NK-92 treated with Interleukin-12 subunit alpha and Interleukin-12 subunit beta, amount 100 ng/mL, for 24 hours (cell line): ENCODE measurements at places on chromosomes 6 and 20.

DNA sequence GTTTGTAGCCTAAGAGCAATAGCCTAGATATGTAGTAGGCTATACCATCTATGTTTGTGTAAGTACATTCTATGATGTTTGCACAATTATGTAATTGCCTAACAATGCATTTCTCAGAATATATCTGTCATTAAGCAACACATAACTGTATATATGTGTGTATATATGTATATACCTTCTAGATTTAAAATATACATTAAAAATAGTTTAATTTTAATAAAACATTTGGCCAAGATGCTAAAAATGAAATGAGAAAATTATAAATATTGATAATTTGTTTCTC is 20.6 kb downstream of the SESN1 start:
- DNase-seq, result no peak

DNA sequence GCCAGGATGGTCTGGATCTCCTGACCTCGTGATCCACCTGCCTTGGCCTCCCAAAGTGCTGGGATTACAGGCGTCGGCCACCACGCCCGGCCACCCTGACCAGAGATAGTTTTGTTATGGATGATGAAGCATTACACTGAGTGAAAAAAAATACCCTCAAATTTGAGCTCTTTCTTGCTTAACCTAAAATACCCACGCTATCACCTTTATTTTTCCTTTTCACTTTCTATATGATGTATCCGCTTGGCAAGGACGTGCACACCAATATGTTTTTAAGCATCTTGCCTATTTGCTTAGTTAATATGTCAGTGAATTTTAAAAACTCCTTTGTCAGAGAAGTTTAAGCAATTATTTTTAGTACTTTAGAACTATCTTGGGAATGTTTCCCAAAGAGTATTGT is 150.4 kb downstream of the INSM1 start:
- no peak for DNase-seq

DNA sequence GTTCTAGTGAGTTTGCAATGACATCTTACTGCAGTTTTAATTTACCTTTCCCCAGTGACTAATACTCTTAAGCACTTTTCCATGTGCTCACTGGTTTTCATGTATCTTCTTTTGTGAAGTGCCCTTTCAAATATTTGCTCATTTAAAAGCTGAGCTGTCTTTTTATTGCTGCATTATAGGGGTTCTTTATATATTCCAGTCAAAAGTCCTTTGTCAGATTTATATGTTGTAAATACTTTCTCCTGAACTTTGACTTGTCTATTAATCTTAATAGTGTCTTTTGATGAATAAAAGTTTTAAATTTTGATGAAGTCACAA is 50.2 kb upstream of the ELOVL5 start:
- DNase-seq, result no peak

DNA sequence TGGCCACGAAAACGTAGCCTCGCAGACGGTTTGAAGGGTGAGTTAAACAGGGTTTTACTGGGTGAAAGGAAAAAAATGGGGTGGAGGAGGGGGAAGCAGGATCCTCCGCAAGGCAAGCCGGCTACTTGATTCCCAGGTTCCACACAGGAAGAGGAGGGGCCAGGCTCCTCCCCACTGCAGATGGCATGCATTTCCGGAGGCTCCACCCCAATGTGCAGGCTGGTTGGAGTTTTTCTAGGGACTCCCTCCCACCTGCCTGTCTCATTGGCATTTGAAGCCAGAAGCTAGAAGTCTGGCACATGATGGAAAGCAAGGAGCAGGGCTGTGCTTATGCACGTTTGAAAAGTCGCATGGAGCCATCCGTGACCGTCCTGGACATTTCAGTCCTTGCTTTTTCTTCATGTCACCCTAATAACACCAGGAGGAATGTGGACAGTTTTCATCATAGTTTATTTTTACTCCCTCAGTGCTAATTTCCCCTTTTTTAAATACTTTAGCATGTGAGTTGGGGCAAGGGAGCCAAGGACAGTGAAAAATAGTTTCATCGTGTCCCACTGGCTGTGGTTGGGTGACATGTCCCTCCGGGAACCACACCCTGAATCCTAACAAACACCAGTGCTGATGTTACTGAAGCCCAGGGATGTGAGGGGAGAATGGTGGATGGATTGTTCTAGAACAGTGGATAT is 100.1 kb upstream of the INSM1 start:
- no peak for DNase-seq

GRCh38 chr6:37209461-37210205 is 39.7 kb downstream of the PIM1 start:
- DNase-seq, result no peak

DNA sequence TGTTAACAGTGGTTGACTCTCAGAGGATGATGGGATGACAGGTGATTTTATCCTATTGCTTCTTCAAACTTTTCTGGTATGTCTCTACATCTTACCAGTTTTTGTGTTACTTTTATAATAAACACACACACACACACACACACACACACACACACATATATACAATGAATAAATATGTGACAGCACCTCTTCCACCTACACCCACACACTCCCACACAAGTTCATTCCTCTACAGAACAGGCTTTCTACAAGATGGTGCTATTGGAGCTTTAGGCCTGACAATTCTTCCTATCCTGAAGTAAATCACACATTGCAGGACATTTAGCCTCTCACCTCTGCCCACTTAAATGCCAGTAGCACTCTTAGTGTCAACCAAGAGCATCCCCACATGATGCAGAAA is 46.7 kb upstream of the STK35 start:
- no peak for DNase-seq

DNA sequence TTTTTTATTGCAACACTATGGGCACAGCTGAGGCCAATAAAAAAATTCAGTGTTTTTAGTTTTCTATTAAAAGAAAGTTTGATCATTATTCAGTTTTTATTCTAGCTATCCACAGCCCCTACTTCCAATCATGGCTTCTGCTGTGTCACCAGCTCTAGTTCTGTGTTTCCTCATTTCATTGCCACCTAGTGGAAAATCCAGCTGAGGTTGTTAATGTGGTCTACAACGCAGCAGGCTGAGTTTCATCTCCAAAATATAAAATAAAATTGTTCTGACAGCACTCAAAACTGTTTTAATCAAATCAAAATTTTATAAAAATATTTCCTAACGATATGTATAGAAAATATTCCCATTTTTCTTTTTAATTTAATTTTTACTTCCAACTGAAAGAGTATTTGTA is 13.6 kb downstream of the COL9A1 start:
- DNase-seq, result no peak

DNA sequence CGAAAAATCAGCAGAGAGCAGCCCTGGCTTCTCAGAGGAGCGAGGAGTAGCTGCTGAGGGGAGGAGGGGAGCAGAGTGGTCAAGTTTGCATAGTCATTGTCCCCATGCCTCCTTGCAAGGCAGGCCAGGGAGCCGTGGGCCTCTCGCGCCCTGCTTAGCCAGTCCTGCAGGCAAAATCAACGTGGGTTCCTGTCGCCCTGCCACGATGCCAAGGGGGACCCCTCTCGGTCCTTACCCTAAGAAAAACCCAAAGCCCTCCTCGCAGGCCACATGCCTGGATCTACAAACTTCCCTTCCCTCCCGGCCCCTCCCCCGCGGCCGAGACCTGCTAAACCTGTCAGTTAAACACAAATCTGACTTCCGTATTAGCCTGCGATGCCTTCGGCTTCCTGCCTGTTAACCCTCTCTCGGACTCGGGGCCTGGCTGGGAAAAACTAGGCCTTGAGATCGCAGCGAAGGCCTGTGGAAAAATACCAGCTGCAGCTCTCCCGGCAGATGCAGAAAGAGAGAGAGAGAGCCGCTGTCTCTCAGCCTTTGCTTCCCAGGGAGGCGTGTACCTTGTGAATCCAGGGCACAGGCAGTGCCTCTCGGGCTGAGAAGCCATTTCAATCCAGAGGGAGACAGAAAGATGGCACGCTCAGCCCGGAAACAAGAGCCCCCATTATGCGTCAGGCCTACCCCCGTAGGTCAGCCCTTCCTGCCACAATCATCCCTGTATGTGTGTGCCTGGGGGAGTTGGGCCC is 968 bp upstream of the ZMYND8 start:
- DNase-seq, result no peak

DNA sequence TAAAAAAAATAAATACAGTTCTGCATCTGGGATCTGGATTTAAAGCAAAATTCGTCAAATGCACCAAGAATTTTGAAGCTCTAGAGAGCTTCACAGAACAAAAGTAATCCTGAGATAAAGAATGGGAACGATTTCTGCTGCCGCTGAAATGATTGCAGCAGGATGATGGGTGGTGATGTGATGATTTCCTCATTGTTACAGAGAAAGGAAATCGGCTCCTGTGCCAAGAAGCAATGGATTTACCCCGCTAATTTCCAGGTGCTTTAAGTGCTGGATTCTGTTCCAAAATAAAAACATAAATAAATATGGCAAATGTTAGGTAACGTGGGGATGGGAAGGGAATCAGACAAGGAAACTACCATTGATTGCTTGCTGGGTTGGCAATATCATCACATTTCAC is 1067.9 kb upstream of the MAP3K7 start:
- no peak for DNase-seq

GRCh38 chr6:90076511-90077415 is 182.5 kb downstream of the GJA10 start:
- no peak for DNase-seq

GRCh38 chr6:52922161-52922560 is 12.7 kb upstream of the GSTA3 start:
- no peak for DNase-seq

DNA sequence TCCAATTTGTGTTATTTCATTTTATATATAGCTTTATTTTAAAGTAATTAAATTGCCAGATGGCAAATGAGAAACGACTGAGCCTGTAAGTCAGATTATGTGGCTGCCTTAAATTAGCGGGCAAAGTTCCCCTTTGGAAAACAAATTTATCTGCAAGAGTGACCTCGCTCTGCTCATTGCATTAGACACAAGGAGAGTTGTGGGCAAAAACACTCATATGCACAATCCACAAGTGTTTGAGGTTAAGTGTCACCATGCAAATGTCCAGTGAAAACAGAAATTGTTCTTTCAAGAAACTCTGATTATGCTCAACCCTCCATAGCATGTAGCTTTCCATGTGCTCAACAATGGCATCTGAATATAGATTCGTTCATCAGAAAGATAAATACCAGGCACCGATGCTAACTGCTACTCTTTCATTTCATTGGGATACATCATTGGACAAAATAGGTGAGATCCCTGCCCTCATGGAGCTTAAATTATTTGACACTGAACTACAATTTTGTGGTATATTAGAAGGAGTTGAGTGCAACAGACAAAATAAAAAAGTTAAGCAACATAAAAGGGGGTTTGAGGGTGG is 1.7 kb upstream of the NHSL1 start:
- DNase-seq, result no peak

GRCh38 chr6:75528423-75528822 is 34.8 kb upstream of the FILIP1 start:
- DNase-seq, result no peak

DNA sequence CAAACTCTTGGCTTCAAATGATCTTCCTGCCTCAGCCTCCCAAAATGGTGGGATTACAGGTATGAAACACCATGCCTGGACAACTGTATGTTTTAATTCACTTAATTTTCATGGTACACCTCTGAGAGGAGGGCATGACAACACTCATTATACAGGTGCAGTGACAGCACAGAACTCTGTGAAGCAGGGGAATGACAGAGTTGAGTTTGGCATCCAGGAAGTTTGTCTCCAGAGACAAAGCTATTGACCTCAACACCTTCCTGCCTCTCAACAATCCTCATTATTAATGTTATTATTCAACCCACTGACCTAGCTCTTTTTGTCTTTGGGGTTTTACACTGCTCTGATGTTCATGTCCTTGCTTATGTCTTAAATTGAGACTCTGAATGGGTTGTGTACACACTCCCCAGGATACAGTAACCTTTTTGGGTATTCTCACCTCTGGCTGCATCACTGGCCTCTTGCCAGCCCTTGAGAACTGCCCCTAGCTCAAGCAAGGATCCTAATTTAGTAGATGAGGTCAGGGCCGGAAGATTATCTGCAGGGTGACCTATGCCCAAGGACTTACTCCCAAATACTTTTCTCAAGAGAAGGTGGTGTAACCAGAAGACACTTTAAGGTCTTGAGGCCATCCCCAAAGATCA is 13.0 kb upstream of the IER3 start:
- DNase-seq, result no peak

GRCh38 chr20:54189630-54190029 is 15.8 kb upstream of the CYP24A1 start:
- no peak for DNase-seq

GRCh38 chr20:17796091-17796563 is 96.4 kb downstream of the BANF2 start:
- DNase-seq, result no peak

DNA sequence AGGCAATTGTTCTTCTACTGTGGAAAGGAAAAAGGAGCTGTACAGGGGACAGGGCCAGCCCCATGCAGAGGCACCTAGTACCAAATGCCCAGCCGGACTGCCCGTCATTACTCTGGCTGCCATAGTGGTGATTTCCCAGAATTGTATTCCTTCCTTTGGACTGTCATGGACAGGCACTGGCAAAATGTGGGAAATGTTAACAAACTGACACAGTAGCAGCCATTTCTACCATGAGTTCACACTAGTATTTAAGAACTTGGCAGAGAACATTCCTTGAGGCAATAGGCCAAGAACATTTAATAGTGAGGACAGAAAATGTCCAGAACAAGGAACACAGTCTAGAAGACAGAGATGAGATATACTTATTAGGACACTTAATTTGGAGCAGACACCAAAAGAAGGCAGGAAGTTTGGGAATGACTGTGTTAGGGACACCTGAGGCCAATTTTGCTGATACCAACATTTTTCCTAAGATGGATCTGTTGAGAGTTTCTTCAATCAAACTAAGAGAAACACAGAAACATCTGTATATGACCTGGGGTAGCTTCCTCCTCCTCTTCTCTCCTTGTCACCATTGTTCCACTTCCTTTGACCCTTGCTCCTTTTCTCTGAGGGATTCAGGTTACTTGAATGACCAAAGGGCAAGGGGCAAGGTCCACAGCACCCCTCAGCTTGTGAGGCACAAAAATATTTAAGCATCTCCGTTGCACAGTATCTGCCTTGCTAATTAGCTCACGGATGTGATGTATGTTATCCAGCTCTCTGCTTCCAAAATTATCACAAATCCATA is 14.9 kb downstream of the ADTRP start:
- DNase-seq, result no peak

GRCh38 chr20:35952480-35953386 is 1.6 kb downstream of the SCAND1 start:
- no peak for DNase-seq

DNA sequence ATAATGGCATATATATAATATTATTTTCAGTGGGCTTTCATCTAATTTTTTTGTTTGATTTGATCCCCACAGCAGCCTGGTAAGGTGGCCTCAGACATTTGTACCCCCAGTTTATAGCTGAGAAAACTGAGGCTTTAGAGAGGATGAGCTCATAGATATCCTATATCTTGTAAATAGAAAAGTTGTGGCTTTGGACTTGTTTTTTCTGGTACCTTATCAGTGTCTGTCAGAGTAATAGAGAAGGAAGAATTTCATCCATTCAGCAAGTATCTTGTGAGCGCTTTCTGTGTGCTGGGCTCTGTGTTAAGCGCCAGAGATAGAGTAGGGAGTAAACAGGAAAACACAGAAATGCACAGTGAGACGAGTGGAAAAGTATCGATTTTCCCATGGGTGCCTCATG is 27.9 kb downstream of the TAF11 start:
- no peak for DNase-seq

DNA sequence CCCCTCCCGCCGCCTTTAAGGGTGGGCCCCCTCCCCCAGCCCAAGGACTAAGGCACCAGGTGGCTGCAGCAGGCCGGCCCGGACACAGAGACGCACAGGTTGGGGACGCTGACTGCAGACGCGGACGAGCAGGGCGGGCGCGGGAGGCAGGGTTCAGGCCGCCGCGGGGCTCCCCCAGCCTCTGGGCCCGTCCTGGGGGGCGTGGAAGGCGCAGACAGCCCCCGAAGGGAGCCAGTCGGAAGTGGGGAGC is 9.3 kb downstream of the DUSP15 start:
- no peak for DNase-seq
